ENCODE measurements at places on chromosomes 6 and 20. TPM values are rescaled to one million over a fixed set of nuclear protein-coding genes. Genes with fewer than 3 reads are reported as not detected.

BPI gene
- not detected for total RNA-seq

LRRC73 gene
- total RNA-seq = 0.17 TPM

MAN1A1 gene
- 14.8 TPM for total RNA-seq

ATP6V1G2 gene
- 1.2 TPM for total RNA-seq

IL17A gene
- total RNA-seq = not detected

SLC22A7 gene
- not detected for total RNA-seq

MYLK4 gene
- not detected for total RNA-seq

SEC63 gene
- total RNA-seq = 78.3 TPM

FAM209A gene
- not detected for total RNA-seq

ARMH2 gene
- not detected for total RNA-seq

TFAP2A gene
- total RNA-seq = not detected

TRIM15 gene
- total RNA-seq = 0.79 TPM

PXMP4 gene
- total RNA-seq = 9.5 TPM

POM121L2 gene
- total RNA-seq = not detected

TGM3 gene
- not detected for total RNA-seq

PHACTR3 gene
- not detected for total RNA-seq

SLC35D3 gene
- total RNA-seq = not detected

WFDC10B gene
- total RNA-seq = not detected

NKX2-2 gene
- total RNA-seq = not detected
